Karpas-422 (cell line): ENCODE measurements at places on chromosomes 2 and 18.

DNA sequence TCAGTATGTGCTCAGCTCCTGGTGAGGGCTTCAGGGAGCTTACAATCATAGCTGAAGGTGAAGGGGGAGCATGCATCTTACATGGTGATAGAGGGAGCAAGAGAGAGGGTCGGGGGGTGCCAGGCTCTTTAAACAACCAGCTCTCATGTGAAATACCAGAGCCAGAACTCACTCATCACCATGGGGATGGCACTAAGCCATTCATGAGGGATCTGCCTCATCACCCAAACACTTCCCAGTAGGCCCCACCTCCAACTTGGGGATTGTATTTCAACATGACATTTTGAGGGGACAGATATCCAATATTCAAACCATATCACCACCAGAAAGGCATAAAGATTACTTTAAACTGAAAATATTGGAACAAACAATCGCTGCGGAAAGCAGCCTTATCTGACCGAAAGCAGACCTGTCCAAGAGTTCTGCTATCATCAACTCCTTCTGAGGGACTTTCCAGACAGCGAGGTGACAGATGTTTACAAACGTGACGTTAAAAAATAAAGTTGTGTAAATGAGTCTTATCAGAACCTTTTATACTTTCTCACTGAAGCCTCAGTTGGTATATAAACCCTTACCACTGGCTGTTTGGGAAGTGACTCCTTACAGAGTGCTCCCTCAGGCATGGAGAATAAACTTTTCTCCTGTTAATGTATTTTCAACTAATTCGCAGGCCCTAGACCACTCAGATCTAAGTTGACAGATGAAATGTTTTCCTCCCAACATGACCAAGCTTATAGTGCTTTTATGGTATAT, 35.5 kb upstream of the PTH2R start:
- DNase-seq: no peak

- DNase-seq: no peak
Measured at GRCh38 chr18:79203017-79203605, 133.9 kb downstream of the ATP9B start.

GRCh38 chr2:3102081-3102921, 275.3 kb downstream of the EIPR1 start:
- DNase-seq: no peak

GRCh38 chr2:158743879-158744278, 51.2 kb upstream of the DAPL1 start:
- no peak for DNase-seq

DNA sequence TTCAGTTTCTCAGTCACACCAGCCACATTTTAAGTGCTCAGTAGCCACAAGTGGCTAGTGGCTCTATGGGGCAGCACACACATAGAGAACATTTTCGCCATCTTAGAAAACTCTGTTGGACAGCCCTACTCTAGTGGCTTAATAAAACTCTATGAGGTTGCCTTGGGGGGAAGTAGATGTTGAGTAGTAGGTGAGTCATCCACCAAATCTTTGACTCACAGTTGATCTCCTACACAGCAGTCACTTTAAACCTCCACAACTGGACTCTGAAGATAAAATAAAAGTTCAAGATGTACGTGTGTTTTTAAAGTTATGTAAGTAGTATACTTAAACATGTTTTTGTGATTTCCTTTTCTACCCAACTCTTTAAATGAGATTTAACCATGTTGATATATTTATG, 379.0 kb downstream of the SETBP1 start:
- no peak for DNase-seq
